Fibroblast of skin of left quadriceps (primary cell): ENCODE measurements at places on chromosomes 12 and 14.
A peak's percentile ranks its signal among the peaks of the same experiment; 100 is the strongest.

GRCh38 chr12:114744691-114745090 is 60.7 kb upstream of the TBX3 start:
- no peak for DNase-seq

GRCh38 chr12:66676241-66676640 is 2.6 kb downstream of the GRIP1 start:
- DNase-seq, result no peak

DNA sequence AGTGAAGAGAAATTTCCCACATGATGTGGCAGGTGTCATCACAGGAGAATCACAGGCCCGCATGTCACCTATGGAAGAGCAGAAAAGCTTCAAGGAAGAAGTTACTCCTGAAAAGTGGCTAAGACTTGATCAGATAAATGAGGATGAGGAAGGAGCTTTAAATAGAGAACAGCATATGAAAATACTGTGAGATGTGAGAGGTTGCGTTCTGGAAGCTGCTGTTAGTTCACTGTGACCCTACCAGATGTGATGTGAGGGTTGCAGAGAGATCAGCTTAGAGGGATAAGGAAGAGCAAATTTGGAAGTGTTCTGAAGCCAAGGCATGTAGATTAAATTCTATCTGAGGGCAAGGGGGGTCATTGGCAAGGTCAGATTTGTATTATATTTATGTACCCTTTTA is 17.1 kb downstream of the ERP27 start:
- DNase-seq, result no peak

DNA sequence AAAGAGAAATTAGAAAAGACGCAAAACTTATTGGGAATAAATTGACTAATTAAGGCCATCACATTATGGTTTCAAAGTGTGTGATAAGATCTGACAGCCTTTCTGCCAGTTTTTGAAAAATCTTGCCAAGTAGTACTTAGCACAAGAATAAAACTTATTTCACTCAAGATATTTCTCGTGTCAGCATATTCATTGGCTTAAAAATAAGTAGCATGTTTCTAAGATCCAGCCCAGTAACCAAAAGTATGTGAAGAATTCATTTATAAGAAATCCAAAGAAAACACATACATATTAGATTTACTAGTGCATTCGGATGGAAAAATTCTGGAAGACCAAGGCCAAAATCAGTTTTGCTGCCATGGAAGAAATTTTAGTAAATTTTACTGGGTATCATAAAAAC is 1135.0 kb downstream of the GALC start:
- DNase-seq, result peak; percentile 63

- no peak for DNase-seq
Observed at GRCh38 chr14:32438517-32438916, 109.4 kb downstream of the AKAP6 start.

DNA sequence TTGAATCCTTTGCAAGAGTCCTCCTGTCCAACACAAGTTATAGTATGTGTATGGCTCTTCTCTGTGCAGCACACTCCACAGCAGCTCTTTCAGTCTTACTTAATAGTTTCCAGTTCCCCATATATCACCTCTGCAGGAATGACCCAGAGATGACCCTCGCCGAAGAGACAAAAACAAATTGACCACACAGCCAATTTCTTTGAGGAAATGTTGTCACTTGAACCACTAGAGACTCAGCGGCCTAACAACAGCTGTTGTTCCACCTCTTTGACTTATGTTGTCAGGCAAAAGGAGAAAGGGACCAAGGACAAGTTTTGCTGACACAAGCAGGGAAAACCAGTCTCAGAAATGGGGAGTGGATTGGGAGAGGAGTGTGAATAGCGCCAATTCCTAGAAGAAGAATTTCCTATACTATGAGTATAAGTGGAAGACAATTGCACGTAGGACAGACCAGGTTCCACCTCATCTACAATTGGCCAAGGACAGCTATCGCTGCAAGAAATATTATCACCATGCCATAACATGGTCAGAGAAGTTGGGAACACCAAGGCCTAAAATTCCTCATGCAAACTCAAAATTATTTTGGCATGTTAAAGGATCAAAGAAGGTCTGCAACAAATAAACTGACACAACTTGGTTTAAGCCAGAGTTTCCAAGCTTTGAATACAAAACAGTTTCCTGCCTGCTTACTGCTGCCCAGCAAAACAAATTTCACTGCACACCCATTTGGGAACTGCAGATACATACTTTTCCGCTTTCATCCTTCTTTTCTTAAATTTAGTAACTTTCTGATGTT is 41.7 kb upstream of the ITPR2 start:
- no peak for DNase-seq

DNA sequence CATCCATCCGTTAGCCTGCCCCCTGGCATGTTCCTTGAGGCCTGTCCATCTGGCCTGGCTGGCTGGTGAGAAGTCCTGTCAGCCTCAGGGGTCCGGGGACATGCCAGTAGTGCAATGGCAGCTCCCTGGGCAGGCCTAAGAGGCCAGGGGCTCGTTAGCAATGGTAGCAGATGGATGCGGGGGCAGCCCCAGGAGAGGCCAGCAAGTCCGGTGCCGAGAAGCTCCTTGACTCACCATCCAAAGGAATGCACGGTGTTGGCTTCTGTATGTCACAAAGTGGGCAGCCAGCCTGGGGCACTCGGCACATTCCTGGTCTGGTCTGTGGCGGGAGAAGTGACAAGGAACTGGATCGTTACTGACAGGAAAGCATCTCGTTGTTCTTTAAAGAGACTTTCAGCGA is 319.9 kb downstream of the CACNA1C start:
- DNase-seq, result no peak

DNA sequence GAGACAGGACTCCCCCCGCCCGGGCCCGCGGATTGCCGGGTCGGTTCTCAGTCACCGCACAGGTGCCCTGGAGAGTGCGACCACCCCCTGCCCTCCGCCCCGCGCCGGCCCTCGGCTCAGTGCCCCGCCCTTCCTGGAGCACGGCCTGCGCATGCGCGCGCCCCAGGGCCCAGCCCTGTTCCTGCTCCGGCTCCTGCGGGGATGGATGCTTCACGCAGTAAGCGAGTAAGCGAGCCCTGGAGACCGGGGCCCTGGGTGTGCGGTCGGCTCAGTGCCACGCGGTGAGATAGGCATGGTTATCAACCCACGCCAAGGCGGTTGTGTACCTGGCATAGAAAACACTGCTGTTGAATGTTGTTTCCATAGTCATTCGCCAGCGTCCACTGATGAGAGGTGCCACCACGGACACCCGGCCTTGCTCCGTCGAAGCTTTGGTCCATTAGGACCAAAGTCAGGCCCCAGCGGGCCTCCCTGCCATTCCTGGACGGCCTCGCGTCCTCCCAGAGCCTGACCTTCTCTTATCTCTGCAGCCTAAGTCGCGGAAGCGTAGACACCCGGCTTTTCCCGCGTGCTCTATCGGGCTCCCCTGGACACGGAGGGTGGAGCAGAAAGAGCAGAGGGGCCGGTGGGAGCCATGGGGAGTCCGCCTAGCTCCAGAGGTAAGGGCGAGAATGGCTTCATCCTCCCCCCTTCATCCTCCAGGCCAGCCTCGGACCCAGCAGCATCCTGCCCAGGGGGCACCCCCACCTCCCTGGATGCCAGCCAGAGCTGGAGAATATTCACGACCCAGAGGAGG is 90.6 kb downstream of the PAPOLA start:
- DNase-seq, result peak; percentile 14

DNA sequence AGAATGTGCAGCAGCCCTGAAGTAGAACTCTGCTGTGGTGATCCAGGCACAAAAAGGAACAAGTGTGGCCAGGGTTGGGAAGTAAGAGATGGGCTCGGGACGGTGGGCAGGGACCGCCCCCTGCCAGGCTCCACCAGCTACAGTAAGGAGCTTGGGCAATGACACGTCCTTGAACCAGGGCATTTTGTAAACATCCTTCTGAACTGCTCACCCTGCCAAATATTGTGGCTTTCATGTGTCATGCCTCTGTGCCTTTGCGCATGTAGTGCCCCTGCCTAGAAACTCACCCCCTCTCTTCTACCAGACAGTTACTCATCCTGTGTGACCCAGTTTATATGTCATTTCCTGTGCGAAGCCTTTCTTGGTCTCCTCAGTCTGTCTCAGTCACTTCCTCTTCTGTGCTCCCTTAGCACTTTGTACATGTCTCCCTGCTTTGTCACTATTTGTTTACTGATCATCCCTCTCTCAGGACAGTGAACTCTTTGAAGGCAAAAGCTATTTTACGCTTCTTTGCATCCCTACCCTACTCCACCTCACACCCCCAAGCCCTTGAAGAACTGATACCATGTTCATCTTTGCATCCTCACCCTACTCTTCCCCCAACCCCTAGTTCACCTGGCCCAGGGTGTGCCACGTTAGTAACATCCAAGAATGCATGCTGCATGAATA is 108.9 kb upstream of the PLEKHG7 start:
- DNase-seq, result peak; percentile 47

DNA sequence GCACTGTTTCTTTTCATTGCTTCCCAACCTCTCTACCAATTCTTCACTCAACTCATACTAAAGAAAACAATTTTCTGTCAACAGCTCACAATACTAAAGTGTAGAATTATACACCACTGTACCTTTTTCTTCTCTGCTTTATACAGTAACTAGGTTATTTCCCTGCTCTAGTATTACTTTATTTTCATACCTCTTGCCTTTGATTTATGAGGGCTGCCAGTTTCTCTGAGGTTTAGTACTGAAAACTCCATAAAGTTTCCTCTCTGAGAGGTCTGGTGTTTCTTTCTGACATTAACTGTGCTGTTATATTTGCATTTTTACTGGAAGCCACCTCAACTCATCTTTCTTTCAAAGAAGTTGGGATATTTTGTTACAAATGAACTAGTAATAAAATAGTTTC is 63.0 kb upstream of the GRIP1 start:
- DNase-seq, result no peak

- peak; percentile 22 for DNase-seq
Observed at GRCh38 chr14:68047906-68048305, 228.3 kb downstream of the RAD51B start.

DNA sequence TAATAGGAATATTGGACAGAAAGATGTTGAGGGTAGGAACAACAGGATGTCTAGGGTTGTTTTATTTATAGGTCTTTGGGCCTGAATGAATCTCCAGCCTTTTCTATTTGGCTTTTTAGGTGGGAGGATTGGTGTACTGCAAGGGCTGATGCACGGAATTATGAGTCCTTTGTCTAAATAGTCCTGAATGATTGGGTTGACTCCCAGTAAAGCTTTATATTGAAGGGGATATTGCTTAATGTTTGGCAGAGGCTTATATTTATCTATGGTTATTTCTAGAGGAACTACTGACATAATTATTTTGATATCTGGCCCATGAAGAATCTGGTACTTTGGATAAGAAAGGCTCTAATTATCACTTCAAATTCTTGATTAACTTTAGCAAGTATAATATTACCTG is 253.6 kb upstream of the AVPR1A start:
- DNase-seq, result no peak

GRCh38 chr14:95290871-95291431 is 28.8 kb downstream of the CLMN start:
- DNase-seq, result no peak

- no peak for DNase-seq
Observed at GRCh38 chr14:29918981-29919380, 8.7 kb downstream of the PRKD1 start.

DNA sequence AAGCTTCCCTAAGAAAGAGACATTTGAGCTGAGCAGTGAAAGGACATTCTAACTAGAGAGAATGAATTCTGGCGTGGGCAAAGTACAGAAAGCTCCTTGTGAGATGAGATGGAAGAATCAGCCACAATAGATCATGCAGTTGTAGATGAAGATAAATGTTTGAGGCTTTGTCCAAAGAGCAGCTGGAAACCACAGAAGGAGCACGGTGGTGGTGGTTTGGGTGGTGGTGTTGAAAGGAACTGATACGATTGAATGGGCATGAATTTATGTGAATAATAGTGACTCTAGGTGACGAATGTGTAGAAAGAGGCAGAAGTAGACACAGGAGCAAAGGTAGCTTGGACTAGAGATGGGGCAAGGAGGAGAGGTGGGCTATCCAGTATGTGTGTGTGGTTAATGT is 260.5 kb upstream of the TMTC1 start:
- DNase-seq, result no peak

GRCh38 chr14:77260631-77261030 is 10.4 kb downstream of the NGB start:
- no peak for DNase-seq

DNA sequence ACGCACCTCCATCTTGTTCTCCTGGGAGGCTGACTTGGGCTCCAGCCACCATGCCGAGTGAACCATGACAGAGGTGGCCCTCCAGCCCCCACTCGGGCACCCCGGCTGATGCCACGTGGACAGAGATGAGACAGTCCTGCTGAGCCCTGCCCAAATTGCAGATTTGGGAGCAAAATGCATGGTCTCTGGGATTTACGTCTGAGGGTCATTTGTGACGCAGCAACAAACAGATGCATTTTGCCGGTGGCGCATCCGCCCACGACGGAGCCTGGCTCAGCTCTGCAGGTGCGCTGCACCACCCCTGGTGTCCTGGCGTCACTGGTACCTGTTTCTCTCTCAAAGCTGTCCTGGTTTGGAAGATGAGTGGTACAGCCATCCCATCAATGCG is 31.1 kb upstream of the INF2 start:
- no peak for DNase-seq

- DNase-seq, result no peak
Observed at GRCh38 chr12:27593266-27593665, 69.3 kb downstream of the PPFIBP1 start.

- DNase-seq, result no peak
Observed at GRCh38 chr12:75739912-75740311, 228.5 kb upstream of the KRR1 start.

DNA sequence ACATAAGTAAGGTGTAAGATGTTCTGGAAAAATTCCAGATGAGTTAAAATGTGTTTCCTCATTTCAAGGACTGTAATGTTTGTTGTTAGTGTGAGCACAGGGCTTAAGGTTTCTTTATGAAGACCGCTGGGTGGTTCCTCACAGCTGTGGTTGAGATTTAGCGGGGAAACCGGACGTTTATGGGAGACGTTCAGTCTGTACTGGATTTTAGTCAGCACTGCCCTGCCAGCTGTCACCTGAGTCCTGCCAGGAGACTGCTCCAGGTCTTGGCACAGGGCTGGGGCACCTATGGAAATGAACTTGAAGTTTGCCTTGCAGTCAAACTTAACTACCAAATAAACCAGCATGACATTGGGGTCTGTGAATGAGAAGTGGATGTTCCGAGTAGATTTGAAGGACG is 555.2 kb downstream of the DIO2 start:
- DNase-seq, result no peak

DNA sequence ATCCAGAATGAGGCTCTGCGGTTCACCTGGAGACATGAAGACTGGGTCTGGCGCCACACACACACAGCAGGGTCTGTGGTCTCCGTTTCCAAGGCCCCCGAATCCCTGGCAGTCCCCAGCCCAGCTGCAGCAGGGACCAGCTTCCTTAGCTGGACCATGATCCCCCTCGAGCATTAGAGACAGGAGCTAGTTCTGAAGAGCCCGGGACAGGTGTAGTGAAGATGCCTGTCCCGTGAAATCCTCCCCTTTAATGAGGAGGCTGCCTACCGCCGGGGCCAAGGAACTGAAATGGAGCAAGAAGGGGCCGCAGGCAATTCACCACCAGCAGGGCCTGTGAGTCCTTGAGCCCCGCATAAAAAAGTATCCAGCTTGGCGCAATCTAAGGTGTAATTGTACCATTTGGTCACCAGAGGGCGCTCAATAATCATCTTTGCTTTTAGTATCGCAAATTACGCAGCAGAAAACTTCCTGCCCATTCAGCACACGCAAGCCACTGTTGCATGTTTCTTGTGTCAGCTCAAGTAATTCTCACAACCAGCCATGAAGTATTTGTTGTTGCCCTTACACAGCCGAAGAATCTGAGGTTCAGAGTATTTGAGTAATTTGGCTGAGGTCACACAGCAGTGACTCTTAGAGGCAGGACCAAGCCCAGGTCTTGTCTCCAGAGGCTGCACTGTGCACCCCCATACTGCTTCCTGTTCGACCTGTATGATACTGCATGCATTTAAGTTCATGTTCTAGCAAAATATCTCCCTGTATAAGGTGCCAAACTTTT is 54.3 kb upstream of the PPP2R5C start:
- DNase-seq, result peak; percentile 68
